Astrocyte (in vitro differentiated cells and primary cell): ENCODE measurements at places on chromosomes 12 and 14. TPM values are rescaled to one million over a fixed set of nuclear protein-coding genes. Genes with fewer than 3 reads are reported as not detected.

The TBX5 gene
- total RNA-seq = not detected in 2 replicates

The ANO4 gene
- 41.3 and 42.8 TPM in 2 replicates for total RNA-seq

The LRTM2 gene
- total RNA-seq = not detected in 2 replicates

DNA sequence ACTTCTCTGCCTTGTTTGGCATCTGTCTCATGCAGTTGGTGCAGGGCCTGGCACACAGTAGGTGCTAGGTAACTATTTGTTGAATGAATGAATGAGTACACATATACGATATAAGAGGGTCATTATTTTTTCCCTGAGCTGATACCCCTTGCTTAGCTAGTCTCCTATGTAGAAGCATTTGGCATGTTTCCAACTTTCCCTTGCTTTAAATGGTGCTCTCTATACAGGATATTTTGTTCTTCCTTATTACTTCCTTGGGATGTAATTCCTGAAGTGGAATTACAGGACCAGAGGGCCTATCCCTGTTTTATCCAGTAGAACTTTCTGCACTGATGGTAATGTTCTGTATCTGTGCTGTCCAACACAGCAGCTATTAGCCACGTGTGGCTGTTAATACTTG lies 250.1 kb upstream of the PWP1 start:
- H3K27me3 ChIP-seq = no peaks in the 10 kb centered on the region
- H3K4me3 ChIP-seq = no peak overlapping the region
- no peak overlapping the region for H3K27ac ChIP-seq
- H3K36me3 ChIP-seq = no peaks in the 10 kb centered on the region
- peaks cover 3% of the 10 kb centered on the region for H3K4me1 ChIP-seq

DNA sequence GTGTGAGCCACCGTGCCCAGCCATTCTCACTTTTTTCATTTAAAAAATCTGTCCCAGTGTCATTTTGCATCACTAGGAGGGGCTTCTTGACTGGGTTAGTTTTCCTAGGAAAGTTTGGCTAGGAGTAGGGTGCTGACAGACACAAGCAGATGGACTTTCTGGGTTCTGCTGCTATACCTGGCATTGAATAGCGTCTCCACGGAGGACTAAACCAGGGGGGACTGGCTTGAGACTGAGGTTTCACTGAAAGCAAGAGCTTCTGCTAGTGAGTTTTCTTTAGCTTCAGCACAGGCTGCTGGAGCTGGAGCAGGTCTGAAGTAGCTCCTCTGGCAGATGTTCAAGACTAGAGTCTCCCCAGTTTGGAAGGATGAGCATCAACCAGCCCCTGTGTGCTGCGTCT lies 1.4 kb downstream of the SLC10A1 start:
- H3K27ac ChIP-seq = no peak overlapping the region
- no peaks in the 10 kb centered on the region for H3K4me1 ChIP-seq
- no peaks in the 10 kb centered on the region for H3K36me3 ChIP-seq
